ENCODE measurements at places on chromosomes 16 and 17.

DNA sequence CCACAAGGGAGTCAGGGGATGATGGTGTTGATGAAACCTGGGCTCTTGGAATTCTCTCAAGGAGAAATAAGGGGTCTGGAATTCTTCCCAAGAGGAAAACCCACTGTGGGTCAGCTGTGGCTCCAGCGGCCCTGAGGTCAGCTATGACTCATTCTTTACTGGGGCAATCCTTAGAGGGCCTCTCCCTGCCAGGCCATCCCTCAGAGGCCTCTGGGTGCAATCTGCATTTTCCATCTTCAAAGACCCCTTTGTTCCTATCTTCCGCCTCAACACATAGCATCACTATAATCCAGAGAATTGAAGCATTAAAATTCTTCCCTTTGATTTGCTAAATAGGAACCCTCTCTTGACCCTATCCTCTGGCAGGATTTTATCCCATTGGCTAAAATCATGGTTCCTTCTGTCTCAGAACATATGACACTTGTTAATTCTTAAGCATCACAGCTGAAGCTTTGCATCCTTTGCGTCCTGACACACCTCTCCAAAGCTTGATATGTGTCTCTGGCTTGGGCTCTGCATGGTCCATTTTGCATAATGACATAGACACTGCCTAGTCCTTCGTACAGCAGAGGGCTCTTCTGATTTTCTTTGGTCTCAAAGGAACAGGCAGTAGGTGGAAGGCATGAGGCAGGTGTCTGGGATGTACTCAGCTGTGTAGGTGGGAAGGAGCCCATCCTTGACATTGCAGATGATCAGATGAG lies 4.4 kb upstream of the KRT37 start:
- no peak for DNase-seq

GRCh38 chr16:54720259-54720658 lies 210.4 kb upstream of the IRX5 start:
- DNase-seq: no peak

GRCh38 chr17:44830359-44831288 lies 537 bp upstream of the GJC1 start:
- no peak for DNase-seq

- DNase-seq: no peak
These were observed 2.9 kb downstream of the CMC2 start for GRCh38 chr16:81003610-81004460.

GRCh38 chr17:42843358-42843934 lies 934 bp upstream of the AOC2 start:
- DNase-seq: no peak

GRCh38 chr16:87996962-87997880 lies 46.0 kb downstream of the BANP start:
- no peak for DNase-seq

DNA sequence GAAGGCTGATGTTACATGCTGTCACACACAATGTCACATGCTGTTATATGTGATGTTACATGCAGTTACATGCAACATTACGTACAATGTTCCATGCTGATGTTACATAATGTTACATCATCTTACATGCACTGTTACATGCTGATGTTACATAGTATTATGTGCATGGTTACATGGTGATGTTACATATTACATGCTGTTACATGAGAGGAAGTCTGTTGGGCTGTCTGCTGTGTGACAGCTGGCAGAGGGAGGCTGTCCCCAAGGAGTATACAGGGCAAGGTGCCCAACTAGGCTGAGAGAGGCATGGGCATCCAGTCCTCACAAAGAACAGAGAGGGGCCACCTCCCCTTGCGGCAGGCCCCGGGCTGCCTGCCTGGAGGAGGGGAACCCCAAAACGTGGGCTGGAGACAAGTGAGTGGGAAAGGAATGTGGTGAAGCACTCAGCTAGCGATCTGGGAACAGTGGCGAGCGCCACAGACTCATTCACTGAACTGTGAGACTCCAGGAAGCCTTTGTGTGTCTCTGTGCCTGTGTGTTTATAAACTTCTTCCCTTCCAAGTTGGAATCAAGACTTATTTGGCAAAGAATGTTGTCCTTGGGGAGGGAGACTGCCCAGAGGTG lies 30.6 kb downstream of the TMEM92 start:
- DNase-seq: no peak

GRCh38 chr17:40727447-40728231 lies 24.1 kb upstream of the KRT24 start:
- no peak for DNase-seq

- DNase-seq: no peak
These were observed 134.1 kb downstream of the SOX9 start for GRCh38 chr17:72254808-72255449.

DNA sequence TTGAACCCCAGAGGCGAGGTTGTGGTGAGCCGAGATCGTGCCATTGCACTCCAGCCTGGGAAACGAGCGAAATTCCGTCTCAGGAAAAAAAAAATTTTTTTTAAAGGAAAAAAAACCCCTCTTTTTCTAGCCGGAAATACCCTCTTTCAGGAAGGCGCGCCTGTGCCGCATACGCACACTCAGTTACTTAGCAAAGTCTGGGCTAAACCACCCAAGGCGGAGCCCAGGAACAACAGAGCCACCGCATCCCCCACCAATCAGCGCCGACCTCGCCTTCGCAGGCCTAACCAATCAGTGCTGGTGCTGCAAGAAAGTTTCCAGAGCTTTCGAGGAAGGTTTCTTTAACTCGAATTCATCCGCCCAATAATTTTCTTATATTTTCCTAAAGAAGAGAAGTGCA lies 510.4 kb downstream of the KCNJ18 start:
- no peak for DNase-seq

DNA sequence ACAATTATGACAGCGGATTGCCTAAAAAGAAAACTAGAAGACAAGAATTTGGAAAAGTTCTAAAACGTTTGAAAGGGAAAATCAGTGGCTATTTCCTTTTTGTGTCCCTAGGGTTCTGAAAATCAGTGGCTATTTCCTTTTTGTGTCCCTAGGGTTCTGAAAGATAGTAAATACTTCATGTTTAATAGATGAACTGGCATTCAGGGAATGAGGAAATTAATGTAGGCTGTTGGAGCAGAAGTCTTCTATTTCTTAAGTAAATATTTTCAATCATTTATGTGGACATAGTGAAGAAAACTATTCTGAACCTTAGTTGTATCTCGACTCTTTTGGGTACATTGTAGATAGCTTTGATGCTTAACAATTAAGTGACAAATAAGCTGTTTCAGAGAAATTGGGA lies 78.9 kb downstream of the SHISA6 start:
- no peak for DNase-seq

DNA sequence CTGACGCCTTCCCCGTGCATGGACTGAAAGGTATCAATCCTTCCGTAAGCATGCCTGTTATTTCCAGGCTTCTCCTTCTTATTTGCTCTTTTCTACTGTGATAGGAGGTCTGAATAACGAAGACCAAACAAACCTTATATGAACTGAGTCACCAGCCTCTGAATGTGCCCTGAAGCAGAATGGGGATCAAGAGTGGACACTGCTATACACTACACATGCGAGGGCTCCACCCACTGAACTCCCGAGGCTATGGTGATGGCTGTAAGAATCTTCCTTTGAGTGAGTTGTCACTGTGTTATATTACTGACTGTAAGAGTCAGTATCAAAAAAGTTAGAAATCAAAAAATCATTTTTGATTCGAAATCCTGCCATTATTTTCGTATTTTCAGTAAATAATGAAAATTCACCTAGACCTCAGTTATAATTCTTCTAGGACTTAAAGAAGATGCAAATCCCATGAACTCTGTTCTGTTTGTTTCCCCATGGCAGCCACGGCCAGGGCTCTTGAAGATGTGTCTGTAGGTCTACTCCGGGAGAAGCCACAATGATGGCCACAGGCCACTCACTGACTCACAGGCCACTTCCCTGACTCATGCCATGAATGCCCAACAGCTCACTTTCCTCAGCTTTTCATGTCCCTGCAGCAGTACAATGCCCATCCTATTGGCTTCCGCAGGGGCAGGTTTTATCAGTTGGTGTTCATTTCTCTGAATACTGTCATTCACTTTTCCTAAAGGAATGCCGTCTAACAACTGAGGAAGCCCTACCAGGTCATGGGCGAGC lies 54.7 kb downstream of the ZZEF1 start:
- no peak for DNase-seq

DNA sequence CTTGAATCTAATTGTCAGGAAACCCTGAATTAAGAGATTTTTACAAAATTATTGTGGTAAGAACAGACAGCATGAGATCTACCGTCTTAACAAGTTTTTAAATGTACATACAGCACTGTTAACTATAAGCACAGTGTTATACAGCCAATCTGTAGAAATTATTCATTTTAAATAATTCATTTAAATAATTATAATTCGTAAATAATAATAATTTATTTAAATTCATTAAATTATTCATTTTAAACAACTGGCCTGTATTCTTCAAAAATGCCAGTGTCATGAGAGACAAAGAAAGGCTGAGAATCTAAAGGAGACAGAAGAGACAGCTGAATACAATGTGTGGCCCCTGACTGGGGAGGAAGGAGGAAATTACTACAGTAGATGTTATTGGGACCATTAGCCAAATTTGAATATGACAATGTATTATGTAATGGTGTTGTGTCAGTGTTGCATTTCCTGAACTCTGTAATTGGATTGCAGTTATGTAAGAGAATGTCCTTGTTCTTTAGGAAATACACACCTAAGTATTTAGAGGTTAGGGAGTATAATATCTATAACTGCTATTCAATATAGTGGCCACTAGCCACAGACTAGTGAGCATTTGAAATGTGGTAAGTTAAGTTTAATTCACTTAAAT lies 2.3 kb downstream of the RSAD1 start:
- no peak for DNase-seq

- DNase-seq: no peak
These were observed 32.6 kb downstream of the PLXDC1 start for GRCh38 chr17:39118674-39119419.

DNA sequence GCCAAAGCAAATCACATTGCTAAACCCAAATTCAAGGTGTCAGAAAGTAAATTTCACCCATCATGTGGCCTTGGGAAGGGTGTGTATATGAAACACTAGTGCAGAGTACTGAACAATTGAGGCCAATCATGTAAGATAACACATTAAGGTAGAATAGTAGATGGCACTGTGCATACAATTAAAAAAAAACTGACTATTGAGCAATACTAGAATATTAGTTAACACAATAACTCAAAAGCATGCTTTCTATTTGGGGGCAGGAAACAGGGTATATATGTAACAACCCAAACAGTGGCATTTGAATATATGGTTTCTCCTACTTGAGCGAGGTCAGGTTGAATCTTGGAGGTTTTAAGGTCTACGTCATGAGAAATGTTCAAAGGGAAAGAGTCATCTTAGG lies 63.0 kb upstream of the DYNLRB2 start:
- no peak for DNase-seq

DNA sequence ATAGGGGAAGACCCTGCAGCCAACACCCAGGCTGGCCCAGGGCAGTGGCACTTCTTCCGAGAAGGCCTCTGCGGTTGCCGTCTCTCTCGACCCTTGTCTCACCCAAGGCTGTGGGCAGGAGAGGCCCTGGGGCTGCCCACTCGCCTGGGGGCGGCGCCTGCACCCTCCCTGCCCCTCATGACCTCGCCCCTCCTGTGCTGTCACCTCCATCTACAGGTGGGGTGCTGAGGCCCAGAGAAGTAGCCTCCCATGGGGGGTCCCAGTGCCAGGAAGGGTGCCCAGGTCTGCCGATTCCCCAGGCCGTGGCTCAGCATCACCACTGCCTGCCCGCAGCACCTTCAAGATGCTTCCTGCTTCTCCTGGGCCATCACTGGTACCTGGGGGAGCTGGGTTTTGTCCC lies 992 bp downstream of the NLRC3 start:
- no peak for DNase-seq

DNA sequence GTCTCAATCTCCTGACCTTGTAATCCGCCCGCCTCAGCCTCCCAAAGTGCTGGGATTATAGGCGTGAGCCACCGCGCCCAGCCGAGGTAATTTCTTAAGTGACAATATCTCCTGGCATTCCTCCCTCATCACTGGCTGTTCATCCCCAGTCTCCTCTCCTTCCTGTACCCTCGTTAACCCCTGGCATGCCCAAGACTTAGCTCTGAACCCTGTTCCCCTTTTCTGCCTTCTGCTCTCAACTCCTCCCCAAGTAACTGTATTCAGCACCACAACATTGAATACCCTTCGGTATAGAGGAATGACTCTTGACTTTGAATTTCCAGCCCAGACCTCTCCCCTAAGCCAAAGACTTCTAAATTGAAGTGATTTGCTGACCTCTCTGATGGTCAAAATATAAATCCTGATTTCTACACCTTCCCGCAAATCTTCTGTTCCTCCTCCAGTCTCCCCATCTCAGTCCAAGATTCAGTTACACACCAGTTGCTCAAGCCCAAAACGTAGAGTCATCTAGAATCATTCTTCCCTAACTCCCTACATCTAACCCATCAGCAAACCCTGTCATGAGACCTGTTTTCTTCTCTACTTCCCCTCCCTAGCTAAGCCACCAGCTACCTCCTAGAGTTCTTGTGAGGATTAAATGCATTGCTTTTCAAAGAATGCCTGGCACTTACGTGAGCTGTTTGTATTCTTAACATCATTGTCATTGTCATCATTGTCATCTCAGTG lies 14.8 kb downstream of the PMP22 start:
- DNase-seq: no peak

DNA sequence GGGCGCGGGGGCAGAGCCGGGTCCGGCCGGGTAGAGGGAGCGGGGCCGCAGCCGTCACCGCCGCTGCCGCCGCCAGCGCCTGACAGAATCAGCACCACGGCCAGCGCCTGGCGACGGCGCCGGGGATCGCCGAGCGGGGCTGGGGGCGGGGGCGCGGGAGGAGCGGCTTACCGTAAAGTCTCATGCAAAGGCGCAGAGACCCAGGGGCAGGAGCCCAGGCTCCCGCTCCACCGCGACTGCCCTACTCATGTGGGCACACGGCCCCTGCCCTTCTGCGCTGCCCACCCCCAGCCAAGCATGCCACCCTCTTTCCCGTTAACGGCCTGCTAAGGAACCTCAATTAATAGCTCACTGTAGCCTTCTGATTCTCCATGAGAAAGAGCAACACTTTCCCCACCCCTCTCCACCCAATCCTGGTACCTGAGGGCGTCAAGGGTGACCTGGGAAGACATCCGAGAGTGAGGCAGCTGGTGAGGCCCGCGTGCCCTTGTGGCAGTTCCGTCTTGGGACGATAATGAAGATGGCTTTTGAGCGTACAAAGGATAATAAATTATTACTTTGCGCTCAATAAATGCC lies at the start of gene SEZ6:
Gene SEZ6 (minus strand): TSS at position 98 of the 576 bp plus-strand sequence. CDS start 164 bp downstream, outside the sequence.
- peak; percentile 35 for DNase-seq

GRCh38 chr16:27318392-27319256 lies 4.8 kb downstream of the IL4R start:
- DNase-seq: no peak

- no peak for DNase-seq
These were observed 38.4 kb downstream of the ABAT start for GRCh38 chr16:8712589-8713361.

DNA sequence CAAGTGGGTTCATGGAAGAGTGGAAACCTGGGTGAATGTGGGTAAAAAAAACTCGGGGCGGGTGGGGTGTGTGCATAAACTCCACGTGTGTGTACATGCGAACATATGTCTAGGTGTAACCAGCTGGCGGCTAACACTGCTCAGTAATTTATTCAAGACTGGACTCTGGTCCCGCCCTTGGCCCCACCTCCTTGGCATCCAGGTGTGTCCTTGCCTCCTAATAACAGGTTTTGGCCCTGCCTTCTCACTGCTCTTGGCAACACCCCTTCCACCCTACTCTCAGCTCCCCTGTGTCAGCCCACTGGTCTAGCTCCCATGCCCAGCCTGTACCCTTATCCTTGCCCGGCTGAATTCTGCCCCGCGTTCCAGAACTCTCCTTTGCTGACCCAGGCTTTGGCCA lies 8.3 kb downstream of the FLII start:
- no peak for DNase-seq
